ENCODE measurements at places on chromosomes 5 and 9.

DNA sequence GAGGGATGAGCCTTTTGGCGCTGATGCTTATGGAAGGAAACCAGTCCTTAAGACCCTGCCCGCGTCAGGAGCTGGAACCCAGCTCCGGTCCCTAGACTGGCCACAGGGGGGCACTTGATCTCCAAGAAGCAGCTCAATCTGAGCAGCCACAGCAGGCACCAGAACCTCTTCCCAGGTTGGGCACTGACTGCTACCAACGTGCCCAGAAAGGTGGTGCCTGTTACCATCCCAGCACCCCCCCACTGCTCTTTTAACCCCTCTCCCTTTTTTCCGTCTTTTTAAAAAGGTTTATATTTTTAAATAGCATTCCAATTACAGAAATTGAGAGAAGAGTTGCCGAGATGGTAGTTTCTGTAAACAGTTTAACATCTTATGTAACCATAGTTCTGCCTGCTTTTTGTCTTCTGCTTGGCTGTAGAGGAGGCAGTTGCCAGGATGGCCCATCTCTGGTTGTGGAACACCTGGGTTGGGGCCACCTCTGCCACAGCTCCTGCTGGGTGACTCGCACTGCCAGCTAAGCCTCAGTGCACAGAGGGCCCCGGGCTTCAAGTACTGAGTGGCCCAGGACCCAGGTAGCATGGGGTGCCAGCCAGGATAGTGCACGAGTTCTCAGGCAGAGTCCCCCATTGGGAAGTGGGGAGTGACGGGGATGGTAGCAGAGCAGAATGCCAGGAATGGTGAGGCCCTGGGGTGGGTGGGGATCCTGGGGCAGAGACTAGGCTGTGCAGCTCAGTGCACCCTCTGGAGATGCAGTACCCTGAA, 62.8 kb downstream of the PFDN1 start:
- no peak for DNase-seq

GRCh38 chr9:105485131-105485530, 37.3 kb downstream of the FSD1L start:
- DNase-seq, result no peak

- no peak for DNase-seq
These were observed 303.6 kb upstream of the ZNF608 start for GRCh38 chr5:125049721-125050702.

DNA sequence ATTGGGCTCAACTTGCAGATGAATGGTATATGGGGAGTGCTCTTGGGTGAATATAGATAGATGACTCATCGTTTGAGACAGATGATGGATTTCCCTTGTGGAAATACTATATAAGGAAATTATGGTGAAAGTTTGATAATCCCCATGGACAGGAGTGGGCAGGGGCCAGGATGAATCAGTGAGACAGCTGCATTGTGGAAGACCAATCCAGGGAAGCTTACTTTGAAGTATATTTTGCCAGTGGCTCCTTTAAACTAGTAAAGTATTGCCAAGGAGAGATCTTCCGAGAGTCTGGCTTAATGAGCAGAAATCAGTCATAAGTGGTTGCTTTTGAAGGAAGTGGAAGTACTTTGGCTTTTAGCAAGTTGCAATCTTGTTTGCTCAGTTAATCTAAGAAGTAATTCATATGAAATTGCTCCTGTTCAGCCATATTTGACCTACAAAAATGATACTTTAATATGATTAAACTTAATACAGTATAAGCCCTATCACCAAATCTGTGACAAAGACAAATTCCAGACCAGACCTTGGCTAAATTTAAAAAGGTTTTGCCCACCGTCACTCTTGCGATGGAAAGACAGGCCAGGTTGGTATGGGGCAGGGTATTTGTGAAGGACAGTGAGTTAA, 9.3 kb upstream of the TNC start:
- no peak for DNase-seq

DNA sequence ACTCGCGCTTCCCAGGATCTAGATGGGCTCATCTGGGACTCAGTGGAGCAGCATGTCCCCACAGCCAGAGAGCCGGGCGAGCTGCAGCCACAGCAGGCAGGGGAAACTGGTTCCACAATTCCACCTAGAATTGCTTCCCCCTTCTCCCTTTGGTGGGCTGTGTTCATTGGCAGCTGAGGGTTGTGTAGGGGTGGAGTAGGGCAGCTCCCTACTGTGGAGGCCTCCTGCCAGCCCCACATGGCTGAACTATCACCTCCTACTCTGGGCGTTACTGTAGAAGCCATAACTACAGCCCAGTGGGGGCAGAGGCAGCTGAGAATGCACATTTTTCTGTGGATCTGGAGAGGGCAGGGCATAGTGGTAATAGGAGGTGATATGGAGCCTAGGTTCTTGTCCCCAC, 44.8 kb downstream of the PPARGC1B start:
- DNase-seq, result no peak

Data from NCI-H1105 treated with DMSO at 0.1 percent for 48 hours (cell line).